ENCODE measurements at places on chromosomes 13 and 19.
A peak's percentile ranks its signal among the peaks of the same experiment; 100 is the strongest.

DNA sequence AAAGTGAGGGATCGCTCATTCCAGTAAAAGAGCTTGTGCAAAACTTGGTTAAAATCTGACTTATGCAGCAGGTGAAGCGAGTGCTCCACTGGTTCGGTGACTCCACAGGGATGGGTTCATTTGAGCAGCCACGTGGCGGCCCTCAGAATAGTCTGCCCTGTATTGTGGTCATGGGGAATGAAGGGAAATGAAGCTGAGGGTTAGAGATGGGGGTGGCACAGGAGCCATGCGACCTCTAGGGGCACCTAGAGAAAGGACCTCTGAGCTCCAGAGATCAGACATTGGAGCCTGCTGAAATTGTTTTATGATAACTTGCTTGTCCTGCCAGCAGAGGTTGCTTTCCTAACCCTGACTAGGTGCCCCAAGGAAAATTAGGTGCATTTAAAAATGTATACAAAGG, 26.6 kb downstream of the CBY2 start:
- DNase-seq = no peak

GRCh38 chr13:82477436-82477835, 1404.8 kb downstream of the SLITRK1 start:
- no peak for DNase-seq

- no peak for DNase-seq
Measured at GRCh38 chr13:89490661-89491060, 1819.5 kb downstream of the SLITRK5 start.

DNA sequence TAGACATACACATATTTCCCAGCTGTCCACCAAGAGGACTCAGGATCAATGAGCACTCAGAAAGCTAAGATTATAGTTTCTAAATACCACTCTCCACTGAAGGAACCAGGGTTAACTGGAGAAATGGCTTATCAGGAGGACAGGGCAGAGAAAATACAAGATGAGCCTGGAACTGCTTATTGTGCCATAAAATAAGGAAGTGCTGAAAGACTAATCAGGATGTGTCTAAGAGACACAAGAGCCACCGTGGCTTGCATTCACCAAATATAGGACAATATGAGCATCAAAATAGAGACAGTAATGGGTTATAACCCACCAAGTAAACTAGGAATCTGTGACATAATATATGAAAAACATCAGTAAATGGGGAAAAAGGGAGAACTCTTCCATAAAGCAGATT, 32.8 kb downstream of the KLF12 start:
- no peak for DNase-seq

- no peak for DNase-seq
Measured at GRCh38 chr19:29293292-29293691, 80.3 kb upstream of the UQCRFS1 start.

DNA sequence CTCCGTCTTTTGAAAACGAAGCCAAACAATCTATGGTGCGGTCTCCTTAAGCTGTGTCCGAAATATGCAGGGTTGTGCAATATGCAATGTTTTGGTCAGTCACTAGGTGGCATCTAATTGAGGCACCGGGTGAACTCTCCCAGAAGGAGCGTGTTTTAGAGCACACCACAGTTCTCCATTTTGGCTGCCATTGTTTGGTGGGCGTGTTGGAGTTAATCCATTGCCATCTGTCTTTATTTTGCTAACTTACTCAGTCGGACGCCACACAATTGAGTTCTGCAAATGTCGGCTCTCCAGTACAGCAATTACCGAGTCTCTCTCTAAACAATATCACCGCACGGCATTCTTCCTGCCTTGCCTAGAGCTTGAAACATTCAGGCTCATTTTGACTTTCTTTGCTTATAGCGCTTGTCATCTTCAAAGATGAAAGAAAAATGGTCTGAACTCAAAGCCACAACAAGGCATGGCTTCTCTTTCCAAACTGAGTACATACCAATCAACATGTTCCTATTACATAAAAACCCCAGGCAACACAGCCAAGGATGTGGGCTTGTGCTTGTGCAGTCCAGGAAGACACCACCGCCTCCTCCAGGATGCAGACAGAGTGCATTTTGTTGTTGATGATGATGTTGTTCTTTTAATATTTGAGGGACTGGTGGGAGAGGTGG, 182.0 kb upstream of the SERP2 start:
- DNase-seq = peak; percentile 75

DNA sequence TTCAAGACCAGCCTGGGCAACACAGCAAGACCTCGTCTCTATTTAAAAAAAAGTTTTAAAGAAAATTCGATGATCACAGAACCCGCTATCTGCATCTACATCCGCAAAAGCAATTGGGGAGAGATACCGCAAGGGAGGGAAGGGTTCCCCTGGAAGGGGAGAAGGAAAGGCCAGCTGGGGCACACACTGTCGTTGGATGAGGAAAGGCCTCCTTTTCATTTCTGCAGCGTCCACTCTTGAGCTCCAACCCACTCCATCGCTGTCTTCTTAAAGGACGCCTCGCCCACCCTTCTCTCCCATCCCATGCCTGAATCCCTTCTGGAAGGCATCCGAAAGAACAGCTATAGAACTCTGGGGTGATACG, 3.2 kb upstream of the PRKCG start:
- no peak for DNase-seq

DNA sequence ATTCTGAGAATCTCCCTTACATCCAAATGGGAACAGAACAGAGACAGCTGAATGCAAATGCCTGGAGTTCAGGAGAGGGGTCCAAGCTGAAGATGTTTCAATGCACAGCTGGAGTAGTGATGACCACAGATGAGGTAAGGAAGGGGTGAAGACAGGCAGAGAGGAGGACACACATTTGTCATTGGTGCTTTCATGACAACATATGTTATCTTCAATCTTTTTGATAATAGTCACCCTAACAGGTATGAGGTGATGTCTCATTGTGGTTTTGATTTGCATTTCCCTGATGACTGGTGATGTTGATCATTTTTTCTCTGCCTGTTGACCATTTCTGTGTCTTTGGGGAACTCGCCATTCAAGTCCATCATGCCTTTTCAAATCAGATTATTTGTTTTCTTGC, 19.2 kb downstream of the SIGLEC7 start:
- DNase-seq = no peak

DNA sequence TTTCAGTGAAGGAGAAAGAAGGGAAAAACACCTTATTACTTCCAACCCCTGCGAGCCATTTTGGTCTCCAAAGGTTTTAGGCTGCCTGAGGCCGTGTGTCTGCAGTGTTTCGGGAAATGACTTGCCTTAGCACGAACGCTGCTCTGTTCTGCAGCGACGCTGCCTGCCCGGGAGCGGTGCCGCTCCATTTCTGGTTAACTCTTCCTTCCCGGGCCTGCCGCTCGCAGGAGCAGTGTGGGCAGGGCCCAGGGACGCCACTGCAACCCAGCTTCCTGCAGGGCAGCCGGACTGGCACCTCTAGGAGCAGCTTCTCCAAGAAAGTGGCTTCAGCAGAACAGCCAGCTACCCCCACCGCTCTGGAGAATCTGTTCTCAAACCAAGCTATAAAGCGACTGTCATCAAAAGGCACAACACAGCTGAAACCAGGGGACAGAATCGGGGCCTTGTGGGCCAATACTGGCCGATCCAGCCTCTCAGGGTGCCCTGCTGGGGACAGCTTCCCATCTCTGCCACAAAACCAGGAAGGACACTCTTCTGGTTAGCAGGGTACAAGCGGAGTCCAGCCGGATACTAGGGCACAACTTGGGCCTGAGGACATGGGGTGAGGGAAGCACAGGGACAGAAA, 72.2 kb downstream of the KCTD15 start:
- no peak for DNase-seq

DNA sequence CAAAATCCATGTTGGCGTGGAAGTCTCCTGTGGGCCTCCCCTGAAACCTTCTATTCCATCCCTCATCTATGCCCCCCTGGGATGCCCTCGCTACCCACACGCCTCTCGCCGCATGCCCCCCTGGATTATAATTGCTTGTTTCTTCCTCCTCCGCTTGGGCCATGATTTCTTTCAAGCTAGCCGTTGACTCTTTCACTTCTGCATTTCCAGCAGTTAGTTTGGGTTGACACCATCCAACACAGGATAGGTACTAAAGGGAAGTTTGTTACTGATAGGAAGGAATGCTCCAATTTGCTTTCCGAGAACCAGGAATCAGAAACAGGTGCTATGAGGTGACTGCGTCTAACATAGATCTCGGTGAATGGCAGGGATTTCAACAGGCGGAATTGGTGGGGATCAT, 7.7 kb upstream of the SLC25A15 start:
- no peak for DNase-seq

DNA sequence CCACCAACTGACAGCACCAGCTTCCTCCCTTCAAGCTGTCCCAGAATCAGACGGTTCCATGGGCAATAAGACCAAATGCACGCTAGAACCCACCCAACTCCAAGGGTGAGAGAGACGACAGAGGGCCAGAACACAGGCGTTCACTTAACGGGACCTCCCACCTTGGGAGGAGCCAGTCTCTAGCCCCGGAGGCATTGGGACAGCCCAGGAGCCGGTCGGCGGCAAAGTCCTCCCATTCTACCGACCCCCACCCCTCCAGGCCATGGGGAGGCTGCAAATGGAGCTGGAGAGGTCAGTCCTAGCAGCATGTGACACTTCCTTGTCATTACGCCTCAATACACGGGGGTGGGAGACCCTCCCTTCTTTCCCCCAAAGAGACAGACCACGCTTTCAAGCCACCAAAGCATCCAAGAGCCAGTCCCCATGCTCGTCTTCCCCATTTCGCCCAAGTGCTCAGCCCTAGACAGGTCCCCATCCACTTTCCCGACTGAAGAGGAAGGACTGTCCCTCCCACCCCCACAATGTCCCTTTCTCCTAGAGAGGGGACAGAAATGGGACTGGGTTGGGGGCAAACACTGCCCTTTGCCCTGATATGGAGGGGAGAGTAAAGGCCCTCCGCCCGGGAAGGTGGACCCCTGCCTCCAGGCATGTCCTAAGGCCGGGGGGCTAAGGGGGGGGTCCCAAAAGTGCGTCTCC, 964 bp downstream of the KHSRP start:
- DNase-seq = no peak

DNA sequence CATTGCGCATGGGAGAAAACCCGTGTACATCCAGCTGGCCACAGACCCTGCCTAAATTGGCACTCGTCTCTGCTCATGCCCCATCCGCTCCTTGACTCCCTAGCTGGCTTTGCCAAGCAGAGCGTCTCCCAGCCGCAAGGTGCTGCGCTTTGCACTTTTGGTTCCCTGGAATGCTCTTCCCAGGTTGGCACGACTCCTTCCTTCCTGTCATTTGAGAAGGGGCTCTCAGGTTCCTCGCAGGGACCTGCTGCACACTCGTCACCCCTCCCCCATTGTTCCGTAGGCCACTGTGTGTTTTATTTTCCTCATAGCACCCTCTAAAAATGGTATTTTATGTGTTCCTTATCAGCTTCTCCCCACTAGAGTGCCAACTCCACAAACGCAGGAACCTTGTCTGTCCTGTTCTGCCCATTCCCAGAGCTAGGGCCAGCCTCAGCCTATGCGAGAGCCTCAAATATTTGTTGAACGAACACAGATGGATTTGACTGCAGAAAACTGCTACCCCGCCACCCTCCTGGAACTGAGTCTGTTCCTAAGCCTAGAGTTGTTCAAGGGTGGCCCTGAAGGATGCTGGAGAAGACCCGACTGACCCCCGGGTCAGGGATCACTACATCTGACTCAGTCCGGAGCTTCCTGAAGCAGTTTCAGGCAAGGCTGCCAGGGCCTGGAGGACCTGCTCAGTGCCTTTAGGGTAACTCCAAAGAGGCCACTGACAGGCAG, 8.4 kb upstream of the CEBPA start:
- DNase-seq = no peak

GRCh38 chr19:51726049-51726448, 2.3 kb upstream of the HAS1 start:
- no peak for DNase-seq

GRCh38 chr19:18802354-18802753, 11.2 kb upstream of the COMP start:
- DNase-seq = no peak

- no peak for DNase-seq
Measured at GRCh38 chr19:6608940-6609339, 18.0 kb upstream of the CD70 start.

GRCh38 chr13:105135852-105136615, 1399.4 kb downstream of the EFNB2 start:
- no peak for DNase-seq

DNA sequence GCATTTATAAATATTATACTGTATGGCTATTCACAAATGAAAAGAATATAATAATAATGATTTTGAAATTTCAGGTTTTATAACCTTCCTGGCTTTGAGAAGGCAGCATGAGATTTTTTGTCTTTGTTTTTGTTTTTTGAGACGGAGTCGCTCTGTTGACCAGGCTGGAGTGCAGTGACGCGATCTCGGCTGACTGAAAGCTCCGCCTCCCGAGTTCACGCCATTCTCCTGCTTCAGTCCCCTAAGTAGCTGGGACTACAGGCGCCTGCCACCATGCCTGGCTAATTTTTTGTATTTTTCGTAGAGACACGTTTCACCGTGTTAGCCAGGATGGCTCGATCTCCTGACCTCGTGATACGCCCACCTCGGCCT, 64.1 kb downstream of the ZNF429 start:
- DNase-seq = peak; percentile 17

GRCh38 chr13:19862481-19863313, 752 bp downstream of the ZMYM5 start:
- DNase-seq = peak; percentile 43

GRCh38 chr13:72757792-72758535, 23.7 kb downstream of the DIS3 start:
- no peak for DNase-seq

- DNase-seq = no peak
Measured at GRCh38 chr13:76271728-76272232, 614.4 kb downstream of the KCTD12 start.

GRCh38 chr13:34114581-34114980, 296.6 kb downstream of the RFC3 start:
- no peak for DNase-seq

- no peak for DNase-seq
Measured at GRCh38 chr19:46147166-46147740, 785 bp upstream of the IGFL2 start.

- no peak for DNase-seq
Measured at GRCh38 chr19:1400281-1401137, 833 bp downstream of the GAMT start.

DNA sequence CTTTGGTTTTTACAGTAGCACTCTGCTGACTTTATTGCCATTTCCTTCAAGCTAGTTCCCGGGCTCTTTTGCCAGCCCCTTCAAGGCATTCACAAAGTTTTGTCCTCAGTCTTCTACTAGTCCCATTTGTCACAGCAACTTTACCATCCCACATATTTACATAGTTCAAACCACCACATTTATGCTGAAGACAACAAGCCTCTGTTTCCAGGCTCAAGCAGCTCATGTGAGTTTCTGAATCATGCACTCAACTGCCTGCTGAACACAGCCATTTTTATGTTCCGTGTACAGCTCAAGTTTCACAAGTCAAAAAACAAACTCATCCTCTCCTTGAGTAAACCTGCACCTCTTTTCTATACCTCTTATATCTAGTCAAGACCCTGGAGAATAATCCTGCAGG, 977.0 kb upstream of the SLC10A2 start:
- DNase-seq = no peak

DNA sequence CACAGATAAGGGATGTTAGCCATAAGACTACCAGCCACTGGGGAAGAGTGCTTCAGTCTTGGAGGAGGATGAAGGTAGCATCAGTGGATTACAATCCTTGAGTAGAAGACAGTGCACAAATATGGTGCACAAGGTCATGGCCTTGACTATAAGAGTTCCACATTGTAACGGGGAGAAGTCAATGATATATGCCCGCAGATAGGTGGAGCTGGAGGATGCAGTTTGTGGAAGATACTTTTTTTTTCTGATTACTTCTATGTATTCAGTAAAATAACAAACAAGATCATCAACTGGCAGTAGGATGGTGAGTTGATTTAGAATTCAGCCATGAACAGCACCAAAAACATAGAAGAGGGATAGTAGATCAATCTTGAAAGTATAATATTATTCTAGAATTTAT, 926.8 kb upstream of the MIR17HG start:
- no peak for DNase-seq

- DNase-seq = no peak
Measured at GRCh38 chr13:74443631-74444030, 309.4 kb upstream of the KLF12 start.

Data from naive thymus-derived CD8-positive, alpha-beta T cell (primary cell).